Right renal pelvis (tissue), 4 donors: ENCODE measurements at places on chromosomes 11 and 22.

- no peak for DNase-seq
These were observed 10.9 kb downstream of the PIM3 start for GRCh38 chr22:49971232-49972162.

DNA sequence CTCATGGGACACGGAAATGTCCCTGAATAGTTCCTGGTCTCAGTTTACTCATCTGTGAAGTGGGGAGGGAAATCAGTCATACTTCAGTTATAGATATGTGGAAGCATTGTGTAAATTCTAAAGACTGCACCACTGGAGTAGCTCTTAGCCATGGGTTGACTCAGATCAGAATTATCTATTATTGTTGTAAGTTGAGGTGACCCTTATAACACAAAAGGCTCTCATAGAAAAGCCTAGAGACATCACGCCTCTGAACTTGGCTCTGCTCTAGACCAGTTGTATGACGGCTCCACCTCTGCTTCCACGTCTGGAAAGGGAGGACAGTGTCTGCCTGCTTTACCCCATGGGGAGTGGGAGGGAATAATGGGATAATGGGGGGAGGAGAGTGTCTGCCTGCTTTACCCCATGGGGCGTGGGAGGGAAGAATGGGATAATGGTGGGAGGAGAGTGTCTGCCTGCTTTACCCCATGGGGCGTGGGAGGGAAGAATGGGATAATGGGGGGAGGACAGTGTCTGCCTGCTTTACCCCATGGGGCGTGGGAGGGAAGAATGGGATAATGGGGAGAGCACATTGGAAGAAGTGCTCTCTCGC lies 98.2 kb downstream of the AMOTL1 start:
- no peak for DNase-seq

GRCh38 chr11:68904248-68904847 lies 657 bp downstream of the IGHMBP2 start:
- DNase-seq, result no peak

DNA sequence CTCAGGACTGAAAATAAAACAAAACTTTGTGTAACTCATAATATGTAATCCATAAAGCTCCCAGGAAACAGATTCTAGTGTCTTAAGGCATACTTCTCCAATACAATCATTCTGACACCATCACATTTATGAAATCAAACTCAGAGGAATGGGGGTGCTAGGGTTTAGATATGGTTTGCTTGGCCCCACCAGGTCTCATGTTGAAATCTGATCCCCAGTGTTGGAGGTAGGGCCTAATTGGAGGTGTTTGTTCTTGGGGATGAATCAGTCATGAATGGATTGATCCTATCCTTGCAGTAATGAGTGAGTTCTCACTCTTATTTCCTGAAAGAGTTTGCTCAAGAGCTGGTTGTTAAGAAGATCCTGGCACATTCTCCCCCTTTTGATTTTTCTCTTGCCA lies 380.9 kb downstream of the ETS1 start:
- no peak for DNase-seq

- no peak for DNase-seq
These were observed 2.2 kb downstream of the CD6 start for GRCh38 chr11:60973699-60974098.

DNA sequence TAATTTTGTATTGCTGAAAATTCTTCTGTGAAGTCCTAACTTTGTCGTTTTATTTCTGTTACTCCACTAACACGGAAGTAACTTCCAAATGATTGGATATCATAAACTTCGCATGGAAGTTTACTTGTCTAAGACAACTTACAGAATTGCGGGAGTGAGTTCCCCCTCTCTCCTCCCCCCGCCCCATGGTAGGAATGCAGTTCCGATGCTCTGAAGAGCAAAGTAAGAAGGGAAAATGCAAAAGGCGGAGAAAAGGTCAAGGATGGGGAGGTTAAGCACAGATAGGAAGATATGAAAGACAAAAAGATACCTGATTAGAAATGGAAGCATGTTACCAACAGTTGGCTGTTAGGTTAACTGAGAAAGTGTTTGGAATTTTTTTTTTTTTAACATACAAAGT lies 1.3 kb downstream of the EIF3M start:
- DNase-seq, result no peak

- DNase-seq, result no peak
These were observed 115.8 kb upstream of the NARS2 start for GRCh38 chr11:78690352-78690987.
